Fibroblast of the aortic adventitia (primary cell): ENCODE measurements at places on chromosomes 6 and 20.

- DNase-seq = no peak
These were observed 117.5 kb upstream of the SAMD5 start for GRCh38 chr6:147390909-147391536.

GRCh38 chr6:25601800-25602673 lies 50.0 kb upstream of the SCGN start:
- peak; percentile 86 for DNase-seq

- DNase-seq = no peak
These were observed 12.8 kb downstream of the TEAD3 start for GRCh38 chr6:35483893-35484645.

DNA sequence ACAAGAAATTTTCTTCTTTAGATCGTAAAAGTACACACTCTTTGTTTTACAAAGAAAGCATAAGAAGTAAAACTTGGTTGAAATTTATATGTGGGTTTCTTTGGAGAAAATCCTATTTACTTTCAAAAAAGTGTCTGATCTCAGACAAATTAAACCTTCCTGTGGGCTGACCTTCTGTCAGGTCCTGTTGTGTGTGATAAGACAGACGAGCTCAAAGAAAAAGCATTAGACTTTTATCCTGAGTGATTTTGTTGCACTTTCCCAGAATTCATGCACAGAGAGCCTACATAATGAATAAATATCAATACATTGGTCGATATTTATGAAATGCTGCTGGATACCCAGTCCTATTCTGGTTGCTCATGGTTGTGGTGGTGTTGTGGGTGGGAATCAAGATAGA lies 302.1 kb upstream of the SYNCRIP start:
- DNase-seq = no peak
